Stimulated activated CD4-positive, alpha-beta T cell treated with anti-CD3 and anti-CD28 coated beads, Interleukin-1b, Interleukin-23, amount 100 ng/mL, for 4 hours (primary cell): ENCODE measurements at places on chromosomes 3 and 15.

DNA sequence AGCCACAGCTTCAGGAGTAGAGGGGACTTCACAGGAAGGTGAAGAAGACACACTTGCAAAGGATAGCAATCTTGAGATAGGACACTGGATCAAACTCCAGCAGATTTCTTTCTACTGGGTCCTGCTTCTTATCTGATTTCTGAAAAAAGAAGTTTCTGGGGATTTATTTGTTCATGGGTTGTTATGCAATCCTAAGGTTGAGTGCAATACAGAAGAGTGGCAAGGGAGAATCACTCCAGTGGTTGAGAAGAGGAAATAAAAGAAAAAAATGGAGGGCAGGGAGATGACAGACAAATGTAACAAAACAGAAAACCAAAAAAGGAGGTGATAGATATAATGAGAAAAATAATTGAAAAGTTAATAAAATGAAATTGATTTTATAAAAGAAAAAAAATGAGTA, 858.3 kb downstream of the TUSC7 start:
- DNase-seq: no peak

DNA sequence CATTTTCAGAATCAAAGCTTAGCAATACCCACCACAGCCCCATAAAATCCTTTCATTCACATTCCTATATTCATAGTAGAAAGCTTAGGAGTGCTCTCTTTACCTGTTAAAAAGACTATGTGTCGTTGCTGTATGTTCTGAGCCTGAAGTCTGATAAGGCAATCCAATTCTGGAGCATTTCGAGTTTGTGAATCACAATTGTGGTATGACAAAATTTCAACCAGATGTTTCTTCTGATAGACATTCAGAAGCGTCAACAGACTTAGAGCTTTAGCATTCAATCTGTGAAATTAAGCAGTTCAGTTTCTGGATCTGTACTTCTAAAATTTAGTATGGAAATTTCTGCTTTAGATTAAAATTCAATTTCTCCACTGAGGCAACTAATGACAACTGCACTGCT, 58.3 kb downstream of the TASOR start:
- no peak for DNase-seq

- no peak for DNase-seq
Measured at GRCh38 chr3:55622116-55622515, 135.0 kb upstream of the WNT5A start.

GRCh38 chr3:136929977-136930670, 27.7 kb upstream of the IL20RB start:
- no peak for DNase-seq

DNA sequence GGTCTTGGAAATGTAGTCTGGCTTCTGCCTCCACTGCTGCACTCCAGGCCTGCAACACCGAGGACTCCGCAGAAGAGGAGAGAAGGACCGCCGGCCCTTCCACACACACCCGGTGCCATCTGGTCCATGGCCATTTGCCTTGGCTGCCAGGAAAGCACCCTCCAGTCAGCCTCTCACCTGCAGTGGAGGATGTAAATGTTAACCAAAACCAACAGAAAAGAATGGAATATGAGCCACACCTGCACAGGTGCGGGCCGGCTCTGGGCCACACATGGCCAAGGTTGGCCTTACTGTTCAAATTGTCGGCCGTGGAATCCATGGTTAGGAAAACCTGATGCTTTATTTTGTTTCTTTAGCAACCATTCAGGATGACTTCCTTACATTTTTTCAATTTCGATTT, 178.3 kb upstream of the C2CD4B start:
- no peak for DNase-seq

GRCh38 chr3:65785065-65785645, 253.6 kb downstream of the MAGI1 start:
- no peak for DNase-seq

GRCh38 chr3:180199417-180199995, 162.8 kb upstream of the PEX5L start:
- no peak for DNase-seq

DNA sequence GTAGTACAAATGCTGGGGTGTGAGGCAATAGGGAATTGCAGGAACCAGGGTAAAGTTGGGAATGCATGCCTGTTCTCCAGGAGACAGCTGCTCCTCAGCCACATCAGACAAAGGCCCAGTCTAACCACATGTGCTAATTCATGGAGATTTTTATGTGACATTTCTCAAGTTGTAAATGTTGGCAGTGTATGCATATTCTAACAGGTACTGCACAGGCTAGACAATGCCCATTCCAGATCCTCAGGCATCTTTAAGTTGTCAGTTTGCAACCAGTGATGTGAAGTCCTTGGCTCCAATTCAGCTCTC, 84.9 kb downstream of the EEFSEC start:
- DNase-seq: no peak

DNA sequence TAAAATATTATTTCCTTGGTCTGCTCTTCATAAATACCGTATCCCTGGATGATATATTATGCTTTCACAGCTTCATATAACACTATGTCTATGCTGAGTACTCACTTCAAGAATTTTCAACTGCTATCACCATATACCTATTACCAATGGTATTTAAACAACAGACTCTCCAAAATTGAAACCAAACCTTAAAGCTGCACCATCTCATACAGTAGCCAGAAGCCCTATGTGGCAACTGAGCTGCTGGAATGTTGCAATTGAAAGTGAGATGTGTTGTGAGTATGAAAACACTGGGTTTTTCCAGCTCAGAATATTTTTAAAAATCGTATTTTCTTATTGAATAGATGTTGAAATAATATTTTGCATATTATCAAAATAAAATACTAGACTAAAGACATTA, 130.1 kb upstream of the GOLGA6L6 start:
- DNase-seq: no peak

GRCh38 chr3:82281205-82281604, 519.8 kb upstream of the GBE1 start:
- no peak for DNase-seq

DNA sequence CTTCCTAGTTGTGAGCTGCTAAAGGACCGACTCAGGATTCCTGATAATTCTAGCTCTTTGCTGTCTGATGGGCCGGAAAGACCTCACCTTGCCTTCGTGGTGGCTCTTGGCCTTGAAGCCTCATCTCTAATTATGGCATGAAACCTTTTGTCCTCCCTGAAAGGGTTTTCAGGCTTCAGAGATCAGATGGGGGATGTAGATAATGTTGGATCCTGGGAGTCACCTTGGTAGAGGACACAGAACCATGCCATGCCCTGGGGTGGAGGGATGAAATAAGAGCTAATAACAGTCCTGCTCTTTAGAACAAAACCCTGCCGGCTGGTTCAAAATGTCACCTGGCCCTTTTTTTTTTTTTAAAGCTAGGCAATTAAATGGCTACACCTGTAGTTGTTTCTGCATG, 50.8 kb upstream of the SYN2 start:
- DNase-seq: no peak

DNA sequence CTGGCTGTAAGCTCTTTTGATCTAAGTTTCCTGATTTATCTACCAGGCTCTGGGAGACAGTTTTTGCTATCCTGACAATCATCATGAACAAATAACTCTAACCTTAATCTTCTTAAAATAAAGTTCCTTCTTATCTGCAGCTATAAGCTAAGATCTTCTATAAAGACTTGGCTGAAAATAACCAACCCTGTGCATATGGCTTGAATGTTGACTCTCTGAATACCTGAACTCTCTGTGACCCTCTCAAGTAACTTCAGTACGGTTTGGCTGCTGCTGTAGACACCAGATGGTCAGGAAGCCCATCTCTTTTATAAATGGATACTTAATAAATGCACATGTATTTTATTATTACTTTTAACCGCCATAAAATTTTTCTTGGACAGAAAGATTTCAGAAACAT, 412.4 kb upstream of the CBLB start:
- no peak for DNase-seq

- DNase-seq: no peak
Measured at GRCh38 chr3:191353022-191353777, 22.9 kb upstream of the UTS2B start.

- DNase-seq: no peak
Measured at GRCh38 chr3:61136191-61136590, 115.1 kb downstream of the FHIT start.

DNA sequence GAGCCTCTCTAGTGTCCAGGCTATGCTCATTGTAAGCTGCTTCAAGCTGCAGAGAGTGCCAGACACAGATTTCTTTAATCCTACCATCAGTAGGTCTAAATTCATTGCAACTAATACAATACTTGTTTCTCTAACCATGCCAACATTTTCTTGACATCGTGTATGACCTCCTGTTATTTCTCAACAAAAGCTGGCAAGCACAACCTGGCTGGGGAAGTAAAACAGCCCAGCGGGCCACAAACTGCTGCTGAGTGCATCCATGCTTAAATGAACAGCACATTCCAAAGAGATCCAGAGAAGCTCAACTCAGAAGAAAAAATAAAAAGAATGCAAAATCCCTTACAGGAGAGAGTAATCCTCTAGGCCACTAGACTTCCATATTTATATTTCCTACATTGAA, 36.5 kb downstream of the GMNC start:
- no peak for DNase-seq

DNA sequence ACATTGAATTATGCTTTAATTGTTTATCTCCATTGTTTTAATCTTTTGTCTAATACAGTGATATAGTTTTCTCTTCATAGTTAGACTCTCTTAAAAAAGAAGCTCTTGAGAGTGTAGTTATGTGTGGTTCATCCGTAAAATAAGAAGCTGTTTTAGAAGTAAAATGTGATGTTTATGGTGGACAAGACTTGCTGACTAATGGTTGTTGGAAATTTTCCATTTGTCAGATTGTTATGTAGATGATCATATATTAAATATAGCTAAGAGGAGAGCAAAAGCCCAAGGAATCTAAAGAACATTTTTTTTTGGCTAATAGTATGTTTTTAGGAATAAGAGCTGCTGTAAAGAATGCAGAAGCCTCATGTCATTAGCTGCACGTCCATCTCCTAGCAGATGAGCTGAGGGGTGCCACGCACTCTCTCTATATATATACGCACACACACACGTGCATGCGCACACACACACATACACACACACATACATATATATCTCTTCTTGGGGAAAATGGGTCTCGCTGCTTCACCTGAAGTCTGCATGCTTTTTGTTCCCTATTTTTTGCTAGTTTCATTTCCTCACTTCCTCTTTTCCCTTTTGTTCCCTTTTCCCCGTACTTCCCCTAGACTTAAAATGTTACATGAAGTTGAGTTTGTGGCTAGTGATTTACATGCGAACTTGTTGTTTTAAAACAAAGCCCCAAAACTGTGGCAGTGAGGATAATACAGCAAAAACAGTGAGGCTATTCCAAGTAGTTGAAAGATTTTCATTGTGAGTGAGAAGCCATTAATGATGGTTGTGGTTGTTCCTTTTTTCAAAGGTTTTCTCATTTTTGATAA, 107.8 kb downstream of the MBNL1 start:
- DNase-seq: no peak

- DNase-seq: no peak
Measured at GRCh38 chr15:54280726-54281125, 302.5 kb downstream of the UNC13C start.

- DNase-seq: no peak
Measured at GRCh38 chr3:114967168-114967567, 179.9 kb downstream of the ZBTB20 start.

- DNase-seq: no peak
Measured at GRCh38 chr15:75836959-75837334, 6.3 kb upstream of the UBE2Q2 start.

GRCh38 chr15:85671156-85671555, 123.6 kb downstream of the KLHL25 start:
- no peak for DNase-seq

- no peak for DNase-seq
Measured at GRCh38 chr3:128550471-128551126, 57.6 kb upstream of the GATA2 start.

GRCh38 chr3:36210840-36211651, 169.3 kb upstream of the STAC start:
- no peak for DNase-seq

DNA sequence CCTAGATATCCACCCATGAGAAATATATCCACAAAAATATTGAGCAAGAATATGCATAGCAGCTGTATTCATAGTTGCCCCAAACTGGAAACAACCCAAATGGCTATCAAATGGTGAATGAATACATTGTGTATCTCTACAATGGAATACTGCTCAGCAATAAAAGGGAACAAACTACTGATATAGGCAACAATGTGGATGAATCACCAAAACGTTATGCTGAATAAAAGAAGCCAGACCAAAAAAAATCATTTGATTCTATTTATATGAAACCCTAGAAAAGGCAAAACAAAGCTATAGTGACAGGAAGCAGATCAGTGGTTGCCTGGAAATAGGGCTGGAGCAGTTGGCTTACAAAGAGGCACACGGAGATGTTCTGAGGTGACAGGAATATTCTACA, 15.5 kb upstream of the CMTM7 start:
- DNase-seq: no peak

DNA sequence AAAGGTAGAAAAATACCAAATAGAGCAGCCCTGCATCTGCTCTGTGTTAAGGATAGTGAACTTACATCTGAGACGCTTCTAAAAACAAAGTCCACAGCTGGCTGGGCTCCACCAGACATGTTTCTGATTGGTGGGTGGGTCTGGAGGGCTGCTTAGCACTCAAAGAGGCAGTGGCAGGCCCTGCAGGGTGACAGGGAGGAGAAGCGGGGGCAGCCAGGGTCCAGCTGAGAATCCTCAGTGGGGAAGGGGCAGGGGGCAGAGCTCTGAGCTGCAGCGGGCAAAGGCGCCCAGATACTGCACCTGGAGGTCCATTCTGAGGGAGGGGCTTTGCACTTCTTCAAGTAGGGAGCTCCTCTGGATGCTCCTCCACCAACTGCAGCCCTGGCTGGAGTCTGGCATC, 28.1 kb downstream of the PRR23E start:
- no peak for DNase-seq

DNA sequence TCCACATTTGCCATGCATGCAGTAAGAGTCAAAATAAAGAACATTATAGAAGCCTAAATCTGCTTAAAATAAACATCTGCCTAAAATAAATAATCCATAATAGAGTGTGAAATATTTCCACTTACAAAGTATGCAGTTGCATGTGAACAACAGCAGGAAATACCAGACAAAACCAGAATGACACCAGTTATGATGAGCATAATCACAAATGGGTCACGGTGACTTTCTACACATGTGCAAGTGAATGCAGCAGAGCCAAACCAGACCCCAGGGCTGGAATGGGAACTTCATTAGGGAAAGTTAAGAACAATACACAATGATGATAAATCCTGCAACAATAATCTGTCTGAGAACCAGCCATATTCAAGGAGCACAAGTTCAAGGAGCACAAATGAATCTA, 615.5 kb downstream of the ROBO2 start:
- DNase-seq: no peak
